ENCODE measurements at places on chromosomes 1 and 21.

- no peak for DNase-seq
Observed at GRCh38 chr1:67316918-67317317, 9.2 kb downstream of the IL12RB2 start.

- DNase-seq: peak; percentile 85
Observed at GRCh38 chr1:7223334-7224080, 438.3 kb downstream of the CAMTA1 start.

- DNase-seq: no peak
Observed at GRCh38 chr1:40742363-40743061, 41.1 kb upstream of the KCNQ4 start.

DNA sequence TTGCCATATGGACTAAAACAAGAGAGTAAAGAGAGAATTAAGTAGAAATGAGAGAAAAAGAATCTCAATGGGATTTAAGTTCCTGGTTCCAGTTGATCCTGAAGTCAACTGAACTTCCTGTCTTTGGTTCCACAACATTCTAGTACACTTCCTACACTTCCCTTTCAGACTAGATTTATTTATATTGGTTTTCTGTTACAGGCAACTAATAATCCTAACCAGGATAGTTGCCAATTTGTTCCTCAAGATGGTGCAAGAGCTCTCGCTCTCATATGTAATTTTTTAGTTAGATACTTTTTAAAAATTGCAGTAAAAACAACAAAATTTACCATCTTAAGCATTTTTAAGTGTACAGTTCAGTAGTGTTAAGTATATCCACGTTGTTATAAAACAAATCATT is 28.8 kb upstream of the TRIM45 start:
- no peak for DNase-seq

GRCh38 chr1:19066874-19067181 is 110.4 kb upstream of the IFFO2 start:
- no peak for DNase-seq

Data from COR-L47 (cell line).